EL (cell line): ENCODE measurements at places on chromosomes 11 and 22.

DNA sequence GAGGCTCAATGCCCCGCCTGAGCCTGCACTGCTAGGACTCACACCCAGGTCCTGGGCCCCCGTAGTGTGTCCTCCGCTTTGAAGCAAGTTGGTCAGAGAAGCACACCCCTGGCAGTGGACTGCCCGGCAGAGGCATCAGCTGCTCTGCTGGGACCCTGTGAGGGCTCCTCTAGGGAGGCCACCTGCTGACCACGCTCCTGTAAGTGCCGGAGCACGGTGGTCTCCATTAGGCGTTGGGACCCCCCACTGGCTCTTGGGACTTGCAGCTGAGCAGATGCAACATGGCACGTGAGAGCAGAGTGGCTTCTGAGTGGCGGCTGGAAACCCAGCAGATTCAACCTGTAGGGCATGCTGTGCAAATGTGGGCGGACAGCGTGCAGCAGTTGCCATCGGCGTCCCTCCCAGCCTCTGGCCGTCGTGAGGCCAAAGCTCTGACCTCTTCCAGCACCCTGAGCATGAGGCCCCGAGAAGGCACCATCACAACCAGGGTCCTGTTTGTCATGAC is 16.9 kb downstream of the MRGPRG start:
- DNase-seq = no peak

DNA sequence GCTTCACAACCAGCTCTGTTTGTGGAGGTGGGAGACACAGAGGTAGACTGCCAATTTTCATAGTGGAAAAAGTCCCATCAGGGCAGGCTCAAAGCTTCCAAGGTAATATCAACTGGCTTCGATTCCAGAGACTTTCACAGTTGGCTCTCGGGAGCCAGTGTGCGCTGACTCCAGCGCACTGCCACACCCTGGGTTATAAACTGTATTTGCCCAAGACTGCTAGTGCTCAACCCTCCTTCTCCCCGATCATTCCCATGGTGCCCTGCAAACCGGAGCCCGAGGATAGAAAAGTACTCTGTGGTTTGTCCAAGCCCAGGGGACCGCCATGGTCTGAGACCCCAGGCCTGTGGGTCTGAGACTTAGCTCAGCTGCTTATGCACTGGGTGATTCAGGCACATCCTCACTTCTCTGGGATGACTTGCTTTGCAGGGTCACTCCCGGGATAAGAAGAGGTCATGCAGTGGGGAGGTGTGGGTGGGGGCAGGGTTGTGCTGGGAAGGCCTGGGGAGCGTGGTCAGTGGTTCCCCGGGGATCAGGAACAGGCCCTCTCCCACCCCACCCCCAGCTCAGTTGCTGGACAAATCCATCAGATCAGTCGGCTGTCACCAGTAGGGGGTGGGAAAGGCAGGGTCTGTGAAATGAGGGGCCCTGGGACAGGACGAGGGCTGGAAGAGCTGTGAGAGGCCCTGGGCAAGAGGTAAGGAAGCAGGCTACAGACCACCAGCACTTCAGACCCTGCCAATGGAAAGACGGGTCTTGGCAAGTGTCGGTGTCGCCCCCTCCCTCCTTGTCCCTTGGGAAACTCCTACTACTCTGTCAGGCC is 26.7 kb upstream of the PICK1 start:
- DNase-seq = no peak

- DNase-seq = peak; percentile 70
Observed at GRCh38 chr22:45105281-45105702, 58.4 kb upstream of the NUP50 start.

DNA sequence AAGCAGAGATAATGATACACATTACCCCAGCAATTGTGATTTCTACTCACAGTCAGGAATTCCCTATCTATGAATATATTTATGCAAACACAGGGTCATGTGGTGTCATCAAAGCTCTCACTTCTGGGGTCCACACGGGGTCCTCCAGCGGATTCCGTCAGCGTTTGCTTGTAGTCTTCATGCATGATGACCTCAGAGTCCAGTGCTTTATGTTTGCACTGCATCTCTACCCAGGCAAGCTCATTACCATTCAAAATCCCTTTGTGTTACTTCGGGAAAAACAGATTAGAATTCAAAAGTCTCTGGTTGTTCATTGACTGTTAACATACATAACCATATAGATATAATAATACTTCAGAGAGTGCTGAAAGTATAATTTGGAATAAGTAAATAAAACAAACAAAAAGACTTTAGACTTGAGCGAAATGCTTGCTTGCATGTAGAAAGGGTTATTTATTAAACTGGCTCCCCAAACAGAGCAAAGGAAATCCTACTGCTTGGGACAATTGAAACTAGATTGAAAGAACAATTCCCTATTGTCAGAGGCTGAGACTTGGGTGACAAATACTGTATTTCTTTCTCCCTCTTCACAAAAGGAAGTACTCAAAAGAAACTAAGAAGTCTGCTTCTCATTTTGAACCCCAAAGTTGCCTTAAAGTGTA is 423.1 kb downstream of the ETS1 start:
- DNase-seq = no peak

DNA sequence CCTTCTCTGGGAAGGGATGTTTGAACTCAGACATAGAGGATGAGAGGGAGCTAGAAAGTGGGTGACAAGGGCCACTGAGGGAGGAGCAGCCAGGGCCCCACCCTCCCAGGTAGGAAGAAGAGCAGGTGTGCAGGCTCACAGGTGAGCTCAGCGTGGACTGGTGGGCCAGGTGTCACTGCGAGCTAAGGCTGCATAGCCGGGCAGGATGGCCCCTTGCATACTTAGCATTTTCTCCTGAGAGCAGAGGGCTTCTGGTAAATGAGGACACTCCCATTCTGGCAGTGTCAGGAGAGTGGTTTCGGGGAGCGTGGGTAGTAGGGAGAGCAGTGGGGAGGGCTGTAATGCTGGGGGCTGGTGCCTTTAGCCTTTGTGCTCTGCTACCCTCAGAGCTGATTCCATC is 843.4 kb downstream of the TBC1D22A start:
- DNase-seq = no peak

- no peak for DNase-seq
Observed at GRCh38 chr11:25180187-25180586, 683.3 kb downstream of the LUZP2 start.

GRCh38 chr11:2664791-2665525 is 34.8 kb downstream of the KCNQ1OT1 start:
- DNase-seq = no peak

GRCh38 chr11:56849250-56849649 is 100.8 kb upstream of the OR9G4 start:
- no peak for DNase-seq
